Thymus (tissue), 14 donors: ENCODE measurements at places on chromosomes 12 and 14. TPM values are rescaled to one million over a fixed set of nuclear protein-coding genes. Genes with fewer than 3 reads are reported as not detected.

Gene SLIRP
- 187 TPM for total RNA-seq

Gene ADGRD1
- total RNA-seq, result 0.94 TPM

Gene CMTM5
- 0.05 TPM for total RNA-seq

Gene ACOT6
- not detected for total RNA-seq

Gene CIROP
- total RNA-seq, result 0.05 TPM

Gene PGF
- 7.0 TPM for total RNA-seq

Gene CEBPE
- 2.5 TPM for total RNA-seq

Gene OAS2
- 45.8 TPM for total RNA-seq

Gene SALL2
- 4.9 TPM for total RNA-seq

Gene RPL10L
- not detected for total RNA-seq

Gene OR4E2
- total RNA-seq, result 0.09 TPM

Gene IL22
- total RNA-seq, result 0.38 TPM

Gene TAS2R46
- total RNA-seq, result 0.61 TPM

Gene TSHR
- 20.1 TPM for total RNA-seq

Gene MYO1A
- 1.1 TPM for total RNA-seq

Gene EPYC
- 0.14 TPM for total RNA-seq

DNA sequence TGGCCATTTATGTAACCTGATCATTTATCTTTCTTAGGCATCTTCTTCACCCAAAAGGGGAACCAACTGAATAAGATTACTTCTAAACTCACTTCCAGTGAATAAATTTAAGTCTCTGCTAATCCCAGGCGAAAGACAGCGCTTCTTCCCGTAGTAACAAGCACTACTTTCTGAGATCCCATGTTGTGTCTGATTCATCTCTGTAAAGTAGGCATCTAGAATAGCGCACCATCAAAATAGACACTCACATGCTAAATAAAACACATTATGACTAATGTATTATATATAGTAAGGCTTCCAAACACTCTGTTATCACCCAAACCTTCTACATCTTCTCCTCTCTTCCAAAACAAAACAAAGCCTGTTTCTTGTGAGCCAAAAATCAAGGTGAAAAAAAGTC, 15.1 kb downstream of the GTF2A1 start:
- no peak for DNase-seq

DNA sequence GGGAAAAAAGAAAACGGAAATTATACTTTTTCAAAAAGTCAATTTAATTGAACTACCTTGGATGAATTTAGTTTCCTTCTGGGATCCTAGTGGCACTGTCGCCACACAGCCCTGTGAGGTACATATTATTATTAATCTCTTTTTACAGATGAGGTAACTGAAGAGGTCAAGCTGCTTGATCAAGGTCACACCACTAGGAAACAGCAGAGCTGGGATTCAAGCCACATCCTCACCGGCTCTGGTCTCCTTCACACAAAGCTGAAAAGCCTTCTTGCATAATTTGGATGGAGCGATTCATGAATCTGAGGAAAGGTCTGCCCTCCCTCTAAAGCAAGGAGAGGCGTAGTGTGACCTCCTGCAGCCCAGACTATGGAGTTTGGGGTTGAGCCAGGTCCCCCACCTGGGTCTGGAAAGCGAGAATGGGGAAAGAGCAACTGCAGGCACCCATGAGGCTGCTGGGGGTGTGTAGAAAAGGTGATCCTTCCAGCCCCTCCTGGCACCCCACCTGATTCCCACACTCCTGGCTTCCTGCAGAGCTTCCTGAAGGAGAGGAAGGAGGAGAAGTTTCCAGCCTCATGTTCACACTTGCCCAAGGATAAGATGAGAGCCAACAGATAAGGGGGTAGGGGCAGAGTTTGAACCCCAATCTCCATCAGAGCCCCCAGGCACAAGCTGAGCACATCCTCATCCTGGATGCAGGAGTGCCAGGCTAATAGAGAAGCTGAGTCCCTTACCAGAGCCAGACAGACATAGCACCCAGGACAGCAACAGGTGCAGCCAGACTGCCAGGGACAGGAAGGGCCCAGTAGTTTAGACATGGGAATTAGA, 3.9 kb upstream of the KRT79 start:
- no peak for DNase-seq

DNA sequence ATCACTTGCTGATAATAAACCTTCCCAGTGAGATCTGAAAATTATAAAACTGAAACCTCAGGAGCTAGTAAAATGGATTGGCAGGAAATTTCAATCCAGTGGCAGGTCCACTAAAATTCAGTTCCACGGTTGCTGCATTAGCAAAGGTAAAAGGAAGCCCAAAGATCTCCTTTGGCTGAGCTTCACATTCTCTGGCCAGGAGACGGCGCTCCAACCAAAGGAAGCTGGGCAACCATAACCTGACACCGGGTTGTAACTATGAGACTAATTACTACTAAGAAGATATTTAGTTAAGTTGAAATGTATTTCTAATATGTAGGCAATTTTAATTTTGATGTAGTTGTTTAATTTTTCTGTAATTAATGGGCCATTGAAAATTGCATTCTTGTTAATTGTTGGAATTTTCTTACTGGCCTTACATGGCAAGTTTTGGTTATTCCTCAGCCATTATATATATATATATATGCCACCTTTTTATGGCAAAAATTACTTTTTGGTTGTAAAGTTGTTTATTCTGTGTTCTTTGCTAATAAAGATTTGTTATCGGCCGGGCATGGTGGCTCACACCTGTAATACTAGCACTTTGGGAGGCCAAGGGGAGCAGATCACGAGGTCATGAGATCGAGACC, 17.0 kb downstream of the OR8S1 start:
- DNase-seq, result no peak

GRCh38 chr14:77902811-77903210, 102.9 kb downstream of the ADCK1 start:
- DNase-seq, result no peak

GRCh38 chr14:55074662-55075061, 23.2 kb downstream of the MAPK1IP1L start:
- no peak for DNase-seq

- DNase-seq, result no peak
Observed at GRCh38 chr12:45913631-45914030, 76.7 kb downstream of the SCAF11 start.

DNA sequence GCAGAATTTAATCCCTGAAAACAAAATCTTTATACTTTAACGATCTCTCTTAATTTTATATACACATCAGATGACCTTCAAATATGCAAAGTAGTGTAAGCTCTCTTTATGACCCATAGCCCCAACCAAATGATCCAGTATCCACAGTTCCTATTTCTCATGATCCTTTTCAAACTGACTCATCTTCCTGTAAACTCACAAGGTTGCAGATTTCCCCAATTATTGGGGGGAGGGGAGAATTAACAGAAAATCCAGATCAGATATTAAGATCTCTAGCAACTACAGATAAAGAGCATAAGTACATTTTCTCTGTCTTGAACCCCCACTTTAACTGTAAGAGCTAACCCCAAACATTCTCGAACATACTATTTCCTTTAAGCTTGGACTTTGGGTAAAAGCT, 12.5 kb downstream of the GNS start:
- DNase-seq, result no peak

- no peak for DNase-seq
Observed at GRCh38 chr12:128611736-128612135, 212.0 kb downstream of the SLC15A4 start.

GRCh38 chr14:80323038-80323665, 111.8 kb upstream of the DIO2 start:
- no peak for DNase-seq

- DNase-seq, result peak; percentile 33
Observed at GRCh38 chr12:57837864-57838562, 8.5 kb downstream of the CTDSP2 start.
